NCI-H187 (cell line): ENCODE measurements at places on chromosomes 1 and 21.
A peak's percentile ranks its signal among the peaks of the same experiment; 100 is the strongest.

GRCh38 chr1:94622757-94623156, 81.2 kb upstream of the F3 start:
- no peak for DNase-seq

- no peak for DNase-seq
Observed at GRCh38 chr1:2934642-2935081, 86.6 kb upstream of the ACTRT2 start.

DNA sequence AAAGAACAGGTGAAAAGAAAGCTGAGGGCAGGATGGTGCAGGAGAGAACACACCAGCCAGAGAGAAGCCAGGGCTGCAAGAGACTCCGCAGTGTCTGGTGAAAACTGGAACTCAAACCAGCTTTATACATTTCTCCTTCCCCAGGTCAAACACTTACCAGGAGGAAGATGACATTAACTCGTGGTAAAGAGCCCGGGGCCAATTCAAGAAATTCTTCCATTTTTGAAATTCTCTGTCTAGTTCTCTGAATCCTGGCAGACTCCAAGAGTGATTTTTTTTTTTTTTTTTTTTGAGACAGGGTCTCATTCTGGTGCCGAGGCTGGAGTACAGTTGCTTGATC, 25.8 kb upstream of the SIPA1L2 start:
- DNase-seq = no peak

DNA sequence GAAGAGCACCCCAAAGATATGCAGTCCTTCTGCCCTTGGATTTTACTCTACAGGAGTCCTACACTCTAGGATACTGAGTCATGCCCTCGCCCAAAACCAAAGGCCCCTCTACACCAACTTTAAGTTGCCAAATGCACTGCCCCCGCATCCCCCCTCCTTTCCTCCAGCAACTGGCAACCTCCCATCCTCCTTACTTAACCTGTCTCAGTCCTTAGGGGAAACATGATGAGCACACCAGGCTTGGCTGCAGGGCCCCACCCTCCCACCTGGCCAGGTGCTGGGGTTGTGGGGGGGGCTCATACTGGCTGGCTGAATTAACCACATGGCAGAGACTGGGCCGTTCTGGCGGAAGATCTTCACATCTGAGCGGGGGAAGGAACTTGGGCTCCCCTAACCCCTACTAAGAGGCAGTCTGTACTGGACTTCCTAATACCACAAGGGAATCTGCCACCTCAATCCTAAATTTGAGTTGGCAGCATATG, 1.2 kb downstream of the HDGF start:
- DNase-seq = peak; percentile 88

DNA sequence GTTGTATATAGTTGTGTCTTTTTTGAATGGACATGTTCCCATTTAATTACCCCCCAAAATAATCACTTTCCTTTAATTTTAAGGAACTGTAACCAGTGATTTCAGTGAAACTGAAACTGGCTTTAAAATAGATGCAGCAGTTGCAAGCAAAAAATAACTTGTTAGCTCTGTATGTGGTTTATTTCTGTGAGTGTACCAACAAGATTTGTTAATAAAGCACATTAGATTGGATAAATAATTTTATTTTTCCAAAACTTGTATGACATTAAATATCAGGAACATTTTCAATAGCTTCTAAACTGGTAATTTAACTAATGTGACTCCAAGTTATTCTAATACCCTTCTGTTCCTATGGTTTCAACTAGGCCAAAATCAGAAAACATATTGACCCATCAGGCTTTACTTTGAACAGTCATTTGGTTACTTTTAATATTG, 184.3 kb upstream of the CACYBP start:
- no peak for DNase-seq

DNA sequence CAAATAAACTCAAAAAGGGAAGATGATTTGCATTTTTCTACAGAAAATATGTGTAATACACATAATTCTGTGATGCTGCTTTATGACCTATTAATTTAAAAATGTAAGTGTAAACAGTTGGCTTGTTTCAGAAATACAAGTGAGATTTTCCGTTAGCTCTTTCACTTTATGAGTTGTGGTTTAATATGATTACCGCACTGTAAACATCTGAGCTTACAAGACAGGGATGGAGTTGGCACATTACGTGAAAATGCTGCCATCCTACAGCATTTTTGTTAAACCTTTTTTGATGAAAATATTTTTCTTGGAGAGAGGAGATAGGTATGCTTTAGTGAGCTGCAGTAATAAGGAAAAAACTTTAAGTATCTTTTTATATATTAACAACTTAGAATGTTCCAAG, 426.8 kb upstream of the ADAMTS5 start:
- DNase-seq = no peak

- DNase-seq = no peak
Observed at GRCh38 chr1:182910143-182910542, 42.8 kb downstream of the SHCBP1L start.

DNA sequence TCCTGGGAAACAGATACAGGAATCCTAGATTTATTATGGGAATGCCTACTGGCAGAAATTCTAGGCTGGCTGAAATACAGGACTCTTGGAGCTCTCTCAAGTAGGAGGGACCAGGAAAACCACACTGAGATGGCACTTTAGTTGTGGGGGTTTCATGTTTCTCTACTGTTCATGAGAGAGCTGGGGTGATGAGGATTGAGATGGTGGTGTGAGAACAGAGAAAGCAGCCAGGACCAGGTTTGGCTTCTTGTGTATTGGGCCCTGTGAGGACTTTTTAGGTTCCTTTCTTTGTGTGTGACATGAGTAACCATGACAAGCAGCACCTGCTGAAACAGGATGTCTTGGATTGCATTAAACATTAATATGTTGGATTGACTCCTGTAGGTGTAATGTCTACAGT, 4.9 kb downstream of the ARID1A start:
- no peak for DNase-seq

GRCh38 chr1:39892601-39893595, 8.8 kb downstream of the MYCL start:
- no peak for DNase-seq

GRCh38 chr21:33026878-33027400, 1.2 kb downstream of the OLIG2 start:
- DNase-seq = no peak

DNA sequence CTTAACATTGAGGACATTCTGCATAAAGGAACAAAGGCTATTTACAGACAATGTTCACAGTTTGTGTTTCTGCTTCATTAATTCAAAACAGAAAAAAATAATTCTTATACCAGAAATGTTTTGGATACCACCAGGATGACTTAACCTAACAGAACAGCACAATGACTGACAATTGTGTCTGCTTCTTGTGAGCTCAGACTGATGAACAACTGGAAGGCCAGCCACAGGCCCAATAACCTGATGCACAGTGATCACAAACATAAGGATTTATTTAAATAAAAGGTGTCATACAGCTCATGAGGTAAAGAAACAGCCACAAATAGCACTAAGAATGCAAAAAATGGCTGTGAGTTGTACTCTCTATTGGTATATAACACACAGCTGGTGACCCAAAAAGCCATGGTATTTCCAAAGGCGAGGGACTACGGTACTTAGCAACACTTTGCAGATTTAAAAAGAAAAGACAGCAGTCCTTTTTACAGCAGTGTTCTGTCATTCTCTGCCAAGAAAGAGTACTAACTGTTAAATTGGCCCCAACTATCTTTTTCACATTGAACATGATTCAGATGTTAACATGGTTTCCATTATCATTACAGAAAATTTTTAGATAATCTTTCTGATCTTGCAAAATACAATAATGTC, 32.1 kb upstream of the DDAH1 start:
- DNase-seq = no peak

GRCh38 chr1:215071078-215071477, 11.5 kb upstream of the KCNK2 start:
- no peak for DNase-seq

DNA sequence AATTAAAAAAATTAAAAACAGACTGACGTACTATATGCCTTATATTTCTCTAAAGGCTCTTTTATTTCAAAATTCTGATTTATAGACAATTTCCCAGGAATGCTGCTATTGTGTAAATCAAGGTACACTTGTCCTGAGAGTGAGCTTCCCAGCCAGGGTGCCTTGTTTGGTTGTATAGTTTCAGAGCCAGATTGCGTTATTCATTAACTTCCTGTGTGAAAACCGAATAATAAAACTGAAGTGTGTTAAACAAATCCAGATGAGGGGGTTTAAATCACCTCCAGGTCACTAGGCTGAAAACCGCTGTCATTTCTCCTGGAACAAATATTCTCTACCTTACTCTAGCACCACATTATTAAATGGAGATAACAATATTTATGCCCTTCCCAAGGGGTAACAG, 68.7 kb downstream of the LMX1A start:
- DNase-seq = no peak

- DNase-seq = no peak
Observed at GRCh38 chr1:225657462-225657989, 4.6 kb upstream of the ENAH start.

- DNase-seq = no peak
Observed at GRCh38 chr1:20430355-20431175, 55.4 kb downstream of the CAMK2N1 start.

GRCh38 chr1:209427811-209428210, 155.7 kb upstream of the CAMK1G start:
- DNase-seq = no peak

DNA sequence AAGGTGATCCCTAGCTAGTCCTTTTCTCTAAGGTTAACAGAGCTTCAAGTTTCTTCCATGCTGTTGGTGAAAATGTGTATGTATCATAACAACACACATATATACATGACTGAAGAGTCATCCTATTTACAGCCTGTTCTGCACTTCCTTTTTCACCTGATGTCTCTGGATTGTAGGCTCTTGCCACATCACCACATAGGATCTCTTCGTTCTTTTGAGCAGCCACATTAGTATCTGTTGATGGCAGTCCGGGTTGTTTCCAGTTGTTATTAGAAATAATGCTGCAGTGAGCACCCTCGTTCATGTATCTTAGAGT, 19.7 kb downstream of the MRPL37 start:
- DNase-seq = no peak
